Esophagus muscularis mucosa (tissue), 4 donors: ENCODE measurements at places on chromosomes 3 and 15. TPM values are rescaled to one million over a fixed set of nuclear protein-coding genes. Genes with fewer than 3 reads are reported as not detected.

DNA sequence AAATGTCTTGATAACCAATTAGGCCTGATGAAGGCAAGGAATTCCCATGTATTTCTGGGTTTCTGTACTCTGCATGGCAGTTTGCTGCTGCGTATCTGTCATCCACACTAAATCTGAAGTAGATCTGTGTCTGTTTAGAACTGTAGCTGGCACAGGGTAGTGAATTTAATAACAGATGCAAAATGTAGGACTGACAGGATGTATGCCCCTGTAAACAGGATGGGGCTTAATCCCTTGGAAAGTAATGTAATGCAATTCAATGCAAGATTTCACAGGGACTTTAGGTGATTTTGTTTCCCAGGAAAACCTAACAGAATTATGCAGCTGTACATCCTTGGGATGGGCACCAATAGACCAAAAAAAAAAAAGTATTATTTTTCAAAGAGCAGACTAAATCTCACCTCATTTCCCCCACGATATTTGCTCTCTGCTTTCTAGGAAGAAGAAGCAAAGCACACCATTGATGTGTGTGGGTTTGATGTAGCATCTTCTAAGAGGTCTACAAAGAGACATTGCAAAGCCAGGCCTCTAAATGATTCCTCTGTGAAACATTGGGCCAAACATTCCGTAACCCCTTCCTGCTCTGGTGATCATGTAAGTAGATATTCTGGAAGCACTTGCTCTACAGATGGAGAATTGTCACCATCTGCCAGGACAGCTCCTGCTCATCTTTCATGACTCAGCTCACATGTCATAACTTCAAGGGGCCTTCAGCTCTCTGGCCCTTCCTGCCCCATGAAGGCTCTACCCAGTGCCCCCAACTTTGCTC lies 464.3 kb upstream of the RGMA start:
- no peaks in the 10 kb centered on the region for H3K27me3 ChIP-seq
- no peaks in the 10 kb centered on the region for H3K36me3 ChIP-seq
- no peaks in the 10 kb centered on the region for H3K4me1 ChIP-seq
- no peak overlapping the region for H3K27ac ChIP-seq
- H3K4me3 ChIP-seq, result no peak overlapping the region
- DNase-seq, result no peak

- no peak overlapping the region for H3K4me3 ChIP-seq
- DNase-seq, result no peak
- H3K27ac ChIP-seq, result no peak overlapping the region
- no peaks in the 10 kb centered on the region for H3K36me3 ChIP-seq
- H3K4me1 ChIP-seq, result peaks cover 52% of the 10 kb centered on the region
- H3K27me3 ChIP-seq, result no peaks in the 10 kb centered on the region
Observed at GRCh38 chr3:23867838-23868237, 49.0 kb downstream of the NKIRAS1 start.

DNA sequence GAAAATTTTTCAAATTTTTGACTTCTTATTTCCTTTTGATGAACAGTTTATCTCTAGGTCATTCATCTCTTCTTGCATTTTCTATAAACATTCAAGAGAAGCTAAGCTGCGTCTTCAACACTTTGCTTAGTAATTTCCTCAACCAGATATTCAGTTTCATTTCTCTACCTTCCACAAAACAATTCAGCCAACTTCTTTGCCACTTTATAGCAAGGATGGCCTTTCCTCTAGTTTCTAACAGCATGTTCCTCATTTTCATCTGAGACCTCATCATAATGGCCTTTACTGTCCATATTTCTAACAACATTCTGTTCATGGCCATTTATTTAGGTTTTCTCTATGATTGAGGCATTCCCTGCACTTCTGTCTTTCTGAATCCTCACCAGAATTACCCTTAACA lies 90.0 kb downstream of the ARIH1 start:
- H3K4me1 ChIP-seq, result no peaks in the 10 kb centered on the region
- H3K27ac ChIP-seq, result no peak overlapping the region
- H3K4me3 ChIP-seq, result no peak overlapping the region

- no peak for DNase-seq
- H3K4me3 ChIP-seq, result no peak overlapping the region
- H3K27ac ChIP-seq, result no peak overlapping the region
- H3K36me3 ChIP-seq, result no peaks in the 10 kb centered on the region
- H3K27me3 ChIP-seq, result no peaks in the 10 kb centered on the region
Observed at GRCh38 chr3:121595765-121596406, 2.7 kb downstream of the FBXO40 start.

DNA sequence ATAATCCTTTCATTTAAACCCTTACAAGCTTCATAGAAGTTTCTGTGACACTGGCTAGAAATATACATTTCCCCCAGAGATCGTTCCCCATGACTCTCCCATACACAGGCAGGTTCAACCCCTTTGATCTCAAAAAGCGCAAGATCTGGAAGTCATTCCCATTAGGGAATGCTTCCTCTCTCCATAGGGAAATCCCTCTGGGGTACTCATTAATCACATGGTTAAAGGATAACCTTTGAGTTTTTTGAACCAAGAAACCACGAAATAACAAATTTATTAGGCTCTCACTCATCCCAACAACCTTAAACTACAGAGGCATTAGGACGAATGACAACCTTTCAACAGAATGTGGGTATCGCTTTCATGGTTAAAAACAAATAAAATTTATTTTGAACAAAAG lies 211.9 kb upstream of the PRICKLE2 start:
- H3K27ac ChIP-seq, result no peak overlapping the region
- peaks cover 8% of the 10 kb centered on the region for H3K27me3 ChIP-seq

Gene ASB14
- total RNA-seq, result not detected

Gene ALDH1A3
- 46.1 TPM for total RNA-seq
